ENCODE measurements at places on chromosomes 5 and 9.

- no peak for DNase-seq
Observed at GRCh38 chr9:127138444-127138843, 16.0 kb upstream of the ANGPTL2 start.

- no peak for DNase-seq
Observed at GRCh38 chr9:88932766-88933165, 58.5 kb upstream of the S1PR3 start.

DNA sequence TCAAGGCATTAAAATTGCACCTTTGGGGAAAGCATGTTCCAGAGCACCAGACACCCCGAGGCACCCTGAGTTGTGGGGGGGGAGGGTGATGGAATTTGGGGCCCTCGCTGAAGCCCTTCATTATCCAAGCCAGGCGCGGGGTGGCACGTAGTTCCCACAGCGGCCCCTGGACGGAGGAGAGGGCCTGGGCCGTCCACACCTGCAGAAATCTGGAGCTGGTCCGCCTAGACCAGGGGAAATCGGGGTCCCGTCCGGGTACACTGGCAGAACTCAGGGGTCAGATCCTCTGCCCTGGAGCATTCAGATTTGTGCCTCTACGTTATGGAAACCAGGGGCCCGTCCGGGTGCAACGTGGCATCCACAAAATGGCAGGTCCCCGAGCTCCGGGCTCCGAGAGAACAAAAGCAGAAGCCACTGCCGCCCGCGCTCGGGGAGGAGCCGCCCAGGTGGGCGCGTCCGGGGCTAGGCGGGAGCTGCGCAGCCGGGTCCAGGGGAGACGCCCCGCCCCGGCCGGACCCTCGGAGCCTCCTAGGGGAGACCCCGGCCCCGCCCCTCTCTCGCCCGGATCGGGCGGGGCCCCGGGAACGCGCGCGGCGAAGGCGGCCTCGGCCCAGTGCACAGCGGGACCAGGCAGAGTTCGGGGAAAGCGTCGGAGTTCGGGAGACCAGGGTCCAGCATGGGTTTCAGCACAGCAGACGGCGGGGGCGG, at the start of gene PLEKHG4B:
TSS of gene PLEKHG4B (plus strand) at position 613 of the 708 bp plus-strand sequence. CDS start at position 677, 64 bp downstream.
- DNase-seq: no peak

- no peak for DNase-seq
Observed at GRCh38 chr5:179288809-179289185, 56.5 kb downstream of the ADAMTS2 start.

- DNase-seq: no peak
Observed at GRCh38 chr9:71858102-71858798, 52.7 kb downstream of the ABHD17B start.

- no peak for DNase-seq
Observed at GRCh38 chr5:111572561-111572960, 60.2 kb upstream of the STARD4 start.

DNA sequence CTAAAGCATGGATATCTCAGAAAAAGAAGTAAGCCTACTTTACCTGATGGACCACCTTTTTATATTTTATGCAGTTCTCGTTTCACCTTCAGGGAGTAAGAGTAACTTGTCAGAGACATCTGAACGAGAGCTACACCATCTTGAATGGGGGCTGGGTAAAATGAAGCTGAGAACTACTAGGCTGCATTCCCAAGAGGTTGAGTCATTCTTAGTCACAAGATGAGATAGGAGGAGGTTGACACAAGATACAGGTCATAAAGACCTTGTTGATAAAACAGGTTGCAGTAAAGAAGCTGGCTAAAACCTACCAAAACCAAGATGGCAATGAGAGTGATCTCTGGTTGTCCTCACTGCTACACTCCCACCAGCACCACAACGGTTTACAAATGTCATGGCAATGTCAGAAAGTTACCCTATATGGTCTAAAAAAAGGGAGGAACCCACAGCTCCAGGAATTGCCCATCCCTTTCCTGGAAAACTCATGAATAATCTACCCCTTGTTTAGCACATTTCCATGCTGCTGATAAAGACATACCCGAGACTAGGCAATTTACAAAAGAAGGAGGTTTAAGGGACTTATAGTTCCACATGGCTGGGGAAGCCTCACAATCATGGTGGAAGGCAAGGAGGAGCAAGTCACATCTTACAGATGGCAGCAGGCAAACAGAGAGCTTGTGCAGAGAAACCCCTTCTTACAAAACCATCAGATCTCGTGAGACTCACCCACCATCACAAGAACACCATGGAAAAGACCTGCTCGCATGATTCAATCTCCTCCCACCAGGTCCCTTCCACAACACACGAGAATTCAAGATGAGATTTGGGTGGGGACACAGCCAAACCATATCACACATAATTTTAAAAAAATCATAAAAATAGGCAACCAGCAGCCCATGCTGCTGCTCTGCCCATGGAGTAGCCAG, 62.5 kb downstream of the GIN1 start:
- no peak for DNase-seq

DNA sequence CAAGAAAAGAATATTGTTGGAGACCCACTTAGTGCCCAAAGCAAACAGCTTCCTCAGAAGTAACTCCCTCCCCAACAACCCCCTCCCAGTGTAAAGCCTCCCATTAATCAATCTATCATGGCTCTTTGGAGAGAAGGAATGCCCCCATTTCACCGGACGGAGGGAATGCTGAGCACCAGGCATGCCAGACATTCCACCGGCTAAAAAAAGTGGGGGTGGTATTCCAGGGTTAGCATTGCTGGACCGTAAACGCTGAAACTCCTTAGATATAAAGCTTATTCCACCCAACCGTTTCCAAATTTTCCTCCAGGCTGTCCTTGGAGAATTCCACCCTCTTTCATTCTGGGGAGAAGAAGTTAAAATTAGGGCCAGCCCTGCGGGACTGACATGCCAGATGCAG, 363 bp upstream of the MAMDC2 start:
- DNase-seq: no peak

GRCh38 chr5:6431214-6432195, 17.2 kb upstream of the UBE2QL1 start:
- DNase-seq: no peak

GRCh38 chr5:66436721-66437120, 159.5 kb upstream of the MAST4 start:
- no peak for DNase-seq

DNA sequence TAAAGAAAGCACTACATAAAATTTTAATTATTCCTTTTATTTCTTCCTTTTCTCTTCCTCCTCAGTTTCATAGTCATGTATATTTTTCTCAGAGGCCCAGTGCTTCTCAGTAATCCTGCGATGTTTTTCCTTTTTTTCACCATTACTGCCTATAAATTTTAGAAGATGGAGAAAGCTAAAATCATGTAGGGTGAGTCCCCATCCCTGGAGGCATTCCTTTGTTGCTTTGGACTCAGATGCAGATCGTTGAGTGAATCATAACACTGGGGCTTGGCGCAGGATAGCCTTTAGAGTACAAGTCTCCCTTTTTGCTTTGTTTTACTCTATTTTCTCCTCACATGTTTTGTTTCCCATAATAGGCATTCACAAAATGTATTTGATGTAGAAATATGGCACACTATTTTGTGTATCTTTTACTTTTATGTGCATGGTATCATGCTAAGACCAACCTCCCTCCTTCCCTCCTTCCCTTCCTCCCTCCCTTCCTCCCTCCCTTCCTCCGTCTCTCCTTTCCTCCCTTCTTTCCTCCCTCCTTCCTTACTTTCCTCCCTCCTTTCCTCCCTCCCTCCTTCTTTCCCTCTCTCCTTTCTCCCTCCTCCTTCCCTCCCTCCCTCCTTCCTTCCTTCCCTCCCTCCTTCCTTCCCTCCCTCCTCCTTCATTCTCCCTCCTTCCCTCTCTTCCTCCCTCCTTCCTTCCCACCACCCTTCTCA, 72.4 kb downstream of the NUDT12 start:
- DNase-seq: no peak

DNA sequence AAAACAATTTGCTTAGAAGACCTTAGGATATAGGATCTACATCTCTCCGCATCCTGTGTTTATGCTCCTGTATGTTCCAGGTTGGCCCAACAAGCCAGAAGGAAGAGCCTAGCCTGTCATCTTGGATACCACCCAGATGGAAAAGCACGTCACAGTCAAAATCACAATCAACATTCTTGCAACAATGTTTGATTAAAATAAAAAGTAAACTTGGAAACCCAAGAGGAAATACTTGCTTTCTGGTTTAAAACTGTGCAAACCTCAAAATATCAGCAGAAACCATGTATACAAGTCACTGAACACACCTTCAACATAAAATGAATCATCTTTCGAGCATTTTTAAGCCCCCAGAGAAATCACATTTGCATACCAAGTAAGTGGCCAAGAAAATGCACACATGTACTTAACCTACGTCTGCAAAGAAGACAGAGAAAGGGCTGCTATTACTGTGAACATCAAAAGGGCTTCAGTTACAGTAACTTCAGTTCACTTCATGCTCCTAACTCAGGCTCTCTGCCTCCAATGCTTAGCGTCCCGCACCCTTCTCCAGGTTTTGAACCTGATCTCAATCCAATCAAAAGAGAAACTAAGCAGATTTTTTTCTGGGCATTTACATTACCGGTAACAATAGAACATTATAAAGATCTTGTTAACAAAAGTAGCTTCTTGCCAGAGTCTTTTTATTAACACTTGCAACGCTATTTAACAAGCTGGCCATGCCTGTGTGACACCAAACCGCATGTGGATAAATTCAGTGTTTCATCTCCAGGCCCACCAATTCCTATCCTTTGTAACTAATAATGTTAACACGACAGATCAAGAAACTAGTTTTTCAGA, 1.3 kb downstream of the ENC1 start:
- no peak for DNase-seq

DNA sequence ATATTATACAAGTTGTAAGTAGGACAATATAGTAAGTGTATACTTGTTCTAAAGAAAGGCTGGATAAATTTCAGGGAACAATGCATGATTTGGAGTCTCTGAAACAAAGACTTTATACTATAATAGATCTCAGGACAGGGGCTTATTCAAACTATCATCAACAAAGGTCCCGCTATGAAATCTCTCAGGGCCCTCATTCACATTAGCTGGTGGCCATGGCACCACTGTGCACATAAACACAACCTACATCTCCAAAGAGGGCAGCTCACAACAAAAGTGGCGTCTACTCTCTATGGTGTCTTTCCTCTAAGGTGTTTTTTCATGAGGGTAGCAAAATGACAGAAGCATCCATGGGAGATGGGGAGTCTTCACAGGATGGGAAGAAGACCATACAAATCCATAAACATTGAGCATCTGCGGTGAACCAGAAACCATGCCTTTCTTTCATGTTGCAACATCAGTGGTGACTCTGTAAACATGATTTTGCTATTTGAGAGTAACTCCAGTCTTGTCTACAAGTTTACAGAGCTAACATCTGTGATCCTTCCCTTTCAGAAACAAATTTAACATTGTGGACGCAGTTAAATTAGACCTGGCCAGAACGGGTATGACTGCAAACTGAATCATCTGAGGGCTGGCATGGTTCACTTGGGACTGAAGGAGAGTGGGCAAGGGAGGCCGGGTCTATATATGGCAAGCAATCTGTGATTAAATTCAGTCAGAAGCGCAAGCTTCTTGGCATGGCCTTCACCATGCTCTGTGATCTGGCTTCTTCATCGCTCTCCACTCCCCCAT, 5.5 kb downstream of the TTLL11 start:
- no peak for DNase-seq

GRCh38 chr5:125595095-125595494, 828.1 kb upstream of the GRAMD2B start:
- DNase-seq: no peak

- no peak for DNase-seq
Observed at GRCh38 chr9:103281126-103281525, 286.0 kb downstream of the CYLC2 start.

DNA sequence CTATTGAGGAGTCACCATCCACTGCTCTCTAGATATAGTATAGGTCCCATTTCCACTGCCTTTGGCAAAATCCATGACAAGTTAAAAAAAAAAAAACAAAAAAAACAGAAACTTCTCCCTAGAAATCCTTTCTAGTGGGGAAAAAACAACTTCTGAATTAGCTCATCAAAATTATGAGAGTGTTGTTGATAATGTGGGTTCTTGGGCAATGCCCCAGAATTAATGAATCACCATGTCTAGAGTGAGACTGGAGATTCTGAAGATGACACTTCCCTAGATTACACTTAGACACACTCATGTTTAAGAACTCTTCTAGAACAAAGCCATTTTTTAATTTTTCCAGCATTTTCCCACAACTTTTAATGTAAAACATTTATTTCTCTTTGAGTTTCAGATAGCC, 728.0 kb upstream of the C9orf72 start:
- no peak for DNase-seq

GRCh38 chr9:121912812-121913627, 180.1 kb downstream of the TTLL11 start:
- DNase-seq: no peak

DNA sequence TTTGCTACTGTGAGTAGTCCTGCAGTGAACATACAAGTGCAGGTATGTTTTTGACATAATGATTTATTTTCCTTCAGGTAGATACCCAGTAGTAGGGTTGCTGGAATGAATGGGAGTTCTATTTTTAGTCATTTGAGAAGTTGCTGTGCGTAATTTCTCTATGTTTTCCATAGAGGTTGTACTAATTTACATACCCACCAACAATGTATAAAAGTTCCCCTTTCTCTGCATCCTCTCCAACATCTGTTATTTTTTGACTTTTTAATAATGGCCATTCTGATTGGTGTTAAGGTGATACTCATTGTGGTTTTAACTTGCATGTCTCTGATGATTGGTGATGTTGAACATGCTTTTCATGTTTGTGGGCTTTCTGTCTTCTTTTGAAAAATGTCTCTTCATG, 64.7 kb upstream of the CTSL start:
- no peak for DNase-seq

GRCh38 chr9:6034954-6035353, 19.5 kb upstream of the RANBP6 start:
- no peak for DNase-seq
